ENCODE measurements at places on chromosomes 1 and 21.

- DNase-seq = no peak
Measured at GRCh38 chr1:5009376-5010065, 355.1 kb downstream of the AJAP1 start.

DNA sequence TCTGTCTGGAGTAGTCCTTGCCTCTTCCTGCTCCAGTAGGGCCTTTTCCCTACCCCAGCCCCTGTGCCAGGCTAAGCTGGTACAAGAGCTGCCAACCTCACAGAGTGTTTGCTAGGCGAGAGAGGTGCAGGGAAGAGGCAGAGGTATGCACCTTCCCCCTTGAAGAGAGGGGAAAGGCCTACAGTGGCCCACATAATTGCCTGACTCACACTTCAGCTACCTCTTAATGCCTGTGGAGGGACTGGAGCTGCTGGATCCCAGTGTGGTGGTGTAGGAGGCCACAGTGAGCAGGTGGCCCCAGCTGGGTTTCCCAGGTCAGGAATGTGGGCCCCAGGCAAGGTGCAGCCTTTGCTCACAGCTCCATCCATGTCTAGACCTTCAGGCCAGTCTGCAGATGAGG lies 3.3 kb upstream of the CCDC28B start:
- no peak for DNase-seq

DNA sequence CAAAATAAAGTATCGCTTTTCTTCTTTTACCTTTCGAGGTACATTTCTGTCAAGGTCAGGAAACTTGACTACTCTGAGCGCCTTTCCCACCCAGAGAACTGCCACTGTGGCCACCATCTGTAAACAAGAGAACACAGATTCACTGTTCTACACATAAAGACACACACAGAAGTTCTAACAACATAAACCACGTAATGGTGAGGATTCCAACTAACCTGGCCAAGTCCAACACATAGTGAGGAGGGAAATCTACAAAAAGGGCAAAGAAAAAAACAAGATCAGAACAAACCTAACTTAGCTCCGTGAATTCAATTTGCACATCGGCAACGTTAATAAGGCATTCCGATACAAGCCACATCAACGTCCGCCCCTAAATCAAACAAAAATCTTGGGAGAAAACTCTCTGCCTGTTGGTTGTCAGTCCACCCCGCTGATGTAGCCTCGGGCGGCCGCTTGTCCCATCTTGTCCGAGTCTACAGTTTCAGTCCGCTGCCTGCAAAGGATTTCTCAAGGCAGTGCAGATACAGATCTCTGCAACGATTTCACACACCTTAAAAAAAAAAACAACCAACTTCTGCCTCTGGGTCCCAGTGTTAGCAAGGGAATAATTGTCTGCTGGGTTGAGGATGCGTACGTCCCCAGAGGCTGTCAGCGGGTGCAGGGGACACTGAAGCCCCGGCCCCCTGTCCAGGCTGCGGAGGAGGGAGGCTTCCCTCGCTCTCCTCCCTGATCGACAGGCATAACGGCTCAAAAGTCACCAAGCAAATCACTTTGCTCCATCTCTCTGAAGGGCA lies 1.0 kb downstream of the SLC35D1 start:
- DNase-seq = no peak

GRCh38 chr1:55981010-55981650 lies 598.2 kb downstream of the PLPP3 start:
- no peak for DNase-seq

DNA sequence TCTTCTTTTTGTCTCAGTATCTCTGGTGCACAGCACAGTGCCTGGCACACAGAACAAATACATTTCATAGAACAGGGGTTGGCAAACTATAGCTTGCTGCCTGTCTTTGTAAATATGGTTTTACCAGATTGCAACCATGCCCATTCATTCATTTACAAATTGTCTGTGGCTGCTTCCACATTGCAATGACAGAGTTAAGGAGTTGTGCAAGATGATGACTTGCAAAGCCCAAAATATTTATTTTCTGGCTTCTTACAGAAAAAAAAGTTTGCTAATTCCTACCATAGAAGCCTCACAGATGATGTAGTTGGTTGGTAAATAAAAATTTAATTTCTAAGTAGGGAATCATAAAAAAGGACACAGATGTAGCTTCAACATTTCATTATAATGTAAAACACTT lies 11.2 kb upstream of the HMGB4 start:
- DNase-seq = no peak

DNA sequence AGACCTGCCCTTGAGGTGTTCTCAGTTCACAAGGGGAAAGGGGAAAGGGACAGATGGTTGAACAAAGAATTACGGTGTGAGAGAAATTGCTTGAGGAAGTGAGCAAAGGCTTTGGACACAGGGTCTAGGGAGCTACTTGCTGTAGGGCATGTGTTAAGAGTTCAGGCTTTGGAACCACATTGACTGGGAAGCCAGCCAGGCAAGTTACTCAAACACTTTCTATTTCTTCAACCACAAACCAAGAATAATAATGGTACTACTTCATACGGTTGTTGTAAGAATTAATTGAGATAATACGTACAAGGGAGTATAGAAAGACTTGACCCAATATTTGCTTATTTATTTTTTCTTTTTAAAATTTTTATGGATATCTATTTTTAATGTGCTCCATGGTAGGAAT lies 26.6 kb downstream of the AK4 start:
- DNase-seq = no peak

DNA sequence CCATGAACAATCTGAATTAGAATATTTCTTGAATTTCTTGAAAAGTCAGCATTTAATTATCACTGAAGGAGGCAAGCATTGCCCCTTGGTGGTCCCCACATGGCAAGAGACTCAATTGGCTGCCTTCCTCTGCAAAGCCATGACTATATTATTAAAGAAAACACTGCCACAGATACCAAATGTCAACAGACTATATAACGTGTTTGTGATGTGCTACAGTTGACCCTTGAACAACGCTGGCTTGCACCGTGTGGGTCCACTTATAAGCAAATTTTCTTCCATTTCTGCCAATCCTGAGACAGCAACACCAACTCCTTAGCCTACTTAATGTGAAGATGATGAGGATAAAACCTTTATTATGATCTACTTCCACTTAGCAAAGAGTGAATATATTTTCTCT lies 66.5 kb downstream of the NRIP1 start:
- no peak for DNase-seq

DNA sequence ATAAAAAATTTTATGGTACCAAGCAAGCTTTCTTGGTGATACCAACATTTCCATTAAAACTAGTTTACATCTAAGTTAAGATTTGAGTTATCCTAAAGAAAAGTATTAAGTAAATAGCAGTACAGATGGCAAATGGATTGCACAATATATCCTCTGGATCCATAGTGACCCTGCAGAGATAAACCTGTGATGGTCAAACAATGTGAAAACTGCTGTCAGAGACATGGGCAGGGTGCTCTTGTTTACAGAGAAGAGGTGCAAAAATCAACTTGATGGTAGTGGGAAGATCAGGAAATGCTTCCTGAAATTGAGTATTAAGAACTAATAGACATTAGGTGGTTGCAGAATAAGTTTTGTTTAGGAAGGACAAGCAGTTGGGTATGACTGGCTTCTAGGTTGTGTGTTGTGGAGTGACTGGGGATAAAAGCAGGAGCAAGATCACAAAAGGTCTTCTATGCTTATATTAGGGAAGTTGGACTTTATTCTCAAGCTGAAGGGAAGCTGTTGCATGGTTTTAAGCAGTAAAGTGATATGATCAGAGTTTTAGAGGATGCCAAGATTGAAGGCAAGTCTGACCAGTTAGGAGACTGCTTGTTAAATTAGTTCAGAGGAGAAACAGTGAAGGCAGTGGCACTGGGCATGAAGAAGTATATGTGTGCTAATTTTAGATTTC lies 9.9 kb downstream of the TTC3 start:
- DNase-seq = no peak

Measured in nucleus accumbens (tissue), 56 donors.